ENCODE measurements at places on chromosomes 2 and 18. TPM values are rescaled to one million over a fixed set of nuclear protein-coding genes. Genes with fewer than 3 reads are reported as not detected.

B3GNT7 gene
- total RNA-seq = 3.9 TPM

DNA sequence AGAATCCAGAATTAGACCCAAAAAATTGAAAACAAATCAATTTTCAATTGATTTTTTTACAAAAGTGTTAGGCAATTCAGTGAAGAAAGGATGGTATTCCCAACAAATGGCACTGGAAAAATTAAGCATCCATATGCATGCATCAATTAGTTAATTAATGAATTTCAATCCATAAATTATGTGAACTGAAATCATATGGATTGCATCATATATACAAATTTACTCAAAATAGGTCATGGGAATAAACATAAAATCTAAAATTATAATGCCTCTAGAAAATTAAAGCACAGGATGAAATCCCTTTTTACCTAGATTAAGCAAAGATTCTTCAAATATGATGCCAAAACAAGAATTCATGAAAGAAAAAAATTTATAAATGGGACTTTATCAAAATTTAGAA lies 213.9 kb upstream of the KLHL29 start:
- no peak for DNase-seq

DNA sequence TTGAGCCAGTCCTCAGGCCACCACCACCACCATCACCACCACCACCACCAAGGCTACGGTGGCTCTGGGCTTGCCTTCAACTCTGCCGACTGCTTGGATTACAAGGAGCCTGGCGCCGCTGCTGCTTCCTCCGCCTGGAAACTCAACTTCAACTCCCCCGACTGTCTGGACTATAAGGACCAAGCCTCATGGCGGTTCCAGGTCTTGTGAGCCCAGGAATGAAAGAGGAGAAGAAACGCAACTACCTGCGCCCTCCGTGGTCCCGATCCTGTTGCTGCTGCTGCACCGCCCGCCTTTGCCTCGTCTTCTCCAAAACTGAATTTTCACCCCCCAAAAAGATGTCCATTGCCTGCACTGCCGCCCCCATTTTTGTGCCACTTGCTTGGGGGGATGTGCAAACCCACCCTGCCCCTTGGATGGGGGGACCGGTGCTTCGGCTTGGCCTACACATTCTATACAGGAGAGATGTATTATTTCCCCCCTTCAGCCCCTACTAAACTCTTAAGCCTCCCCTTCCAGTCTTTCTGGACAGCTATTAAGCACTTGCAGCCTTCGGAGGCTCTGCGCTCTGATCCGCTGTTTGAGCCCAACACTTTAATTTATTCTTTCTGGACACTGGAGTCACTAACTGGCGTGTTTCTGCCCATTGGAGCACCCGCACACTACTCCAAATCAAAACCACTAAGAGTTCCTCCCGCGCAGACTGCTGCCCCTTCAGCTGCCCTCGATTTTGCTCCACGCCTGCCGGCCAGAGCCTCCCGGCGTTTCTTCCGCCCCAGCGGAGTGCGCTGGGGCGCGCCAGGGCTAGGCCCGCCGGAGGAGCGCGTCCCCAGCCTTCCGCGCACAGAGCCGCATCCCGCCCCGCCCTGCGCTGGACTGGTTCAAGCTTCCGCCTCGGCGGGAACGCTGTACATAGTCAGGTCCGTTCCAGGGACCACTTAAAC lies 5.7 kb downstream of the OTX1 start:
- DNase-seq = no peak

- no peak for DNase-seq
These were observed 42.8 kb upstream of the ASB18 start for GRCh38 chr2:236306825-236307540.

DNA sequence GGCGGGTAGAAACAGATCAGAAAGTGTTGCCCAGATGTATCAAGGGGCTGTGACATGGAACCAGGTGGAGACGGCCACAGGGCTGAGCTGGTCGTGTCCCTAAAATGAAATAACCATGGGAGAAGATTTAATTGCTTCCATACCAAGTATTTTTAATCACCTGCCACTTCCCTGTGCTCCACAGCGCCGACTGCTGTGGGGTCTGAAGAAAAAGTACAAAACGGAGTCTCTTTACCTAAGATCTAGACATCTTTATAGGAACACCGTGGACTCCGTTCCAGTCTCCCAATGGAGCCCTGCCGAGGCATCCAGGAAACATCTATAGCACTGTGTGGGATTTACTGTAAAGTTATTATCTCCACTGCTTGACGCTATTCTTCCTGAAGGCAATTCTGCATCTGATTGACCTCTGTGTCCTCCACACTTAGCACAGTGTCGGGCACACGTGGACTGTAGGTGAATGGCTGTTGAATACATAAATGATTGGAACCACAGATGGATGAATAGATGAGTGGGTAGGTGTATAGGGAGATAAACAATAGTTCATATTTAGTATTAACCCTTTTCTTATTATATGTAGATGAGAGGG lies 21.6 kb upstream of the GYPC start:
- DNase-seq = no peak

DNA sequence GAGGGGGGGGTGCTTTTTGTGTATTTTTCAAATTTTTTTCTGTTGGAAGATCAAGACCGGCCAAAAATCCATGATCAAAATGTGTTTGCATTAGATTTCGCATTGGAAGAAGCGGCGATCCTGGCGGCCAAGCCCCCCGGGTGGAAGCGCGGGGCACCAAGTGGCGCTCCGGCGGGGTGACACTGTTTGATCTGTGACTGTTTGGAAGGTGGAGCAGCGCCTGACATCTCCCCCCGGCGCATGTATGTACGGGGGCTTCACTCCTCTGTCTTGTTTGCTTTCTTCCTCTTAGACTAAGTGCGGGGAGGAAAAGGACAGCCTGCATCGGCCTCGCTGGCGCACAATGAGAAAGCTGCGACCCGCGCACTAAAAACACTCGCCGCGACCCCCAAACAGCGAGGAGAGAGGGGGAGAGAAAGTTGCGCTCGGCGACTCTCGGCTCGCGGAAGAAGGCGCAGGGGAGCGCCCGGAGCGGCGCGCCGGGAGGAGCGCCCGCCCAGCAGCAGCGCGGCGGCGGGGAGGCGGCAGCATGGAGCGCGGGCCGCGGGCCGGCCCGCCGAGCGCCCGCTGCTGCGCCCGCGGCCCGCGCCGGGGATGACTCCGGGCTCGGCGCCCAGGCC lies 515 bp downstream of the TSHZ1 start:
- no peak for DNase-seq

DNA sequence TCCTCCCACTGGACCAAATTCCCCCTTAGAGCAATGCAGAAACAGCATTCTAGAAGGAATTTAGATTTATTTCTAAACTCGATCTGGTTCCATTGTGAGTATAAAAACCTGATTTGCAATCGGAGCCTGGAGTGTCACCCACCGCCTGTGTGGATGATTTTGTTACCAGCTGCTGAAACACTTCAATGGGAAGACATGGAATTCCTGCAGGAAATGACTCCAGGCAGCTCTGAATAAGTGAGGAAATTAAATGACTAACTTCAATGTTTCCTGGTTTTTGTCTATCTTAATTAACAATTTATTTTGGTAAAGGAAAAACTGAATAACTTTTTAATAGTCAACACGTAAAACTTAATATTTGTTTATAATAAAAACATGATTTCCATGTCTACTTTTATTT lies 19.3 kb downstream of the CTAGE1 start:
- no peak for DNase-seq

SDC1 gene
- 2.3 TPM for total RNA-seq

DNA sequence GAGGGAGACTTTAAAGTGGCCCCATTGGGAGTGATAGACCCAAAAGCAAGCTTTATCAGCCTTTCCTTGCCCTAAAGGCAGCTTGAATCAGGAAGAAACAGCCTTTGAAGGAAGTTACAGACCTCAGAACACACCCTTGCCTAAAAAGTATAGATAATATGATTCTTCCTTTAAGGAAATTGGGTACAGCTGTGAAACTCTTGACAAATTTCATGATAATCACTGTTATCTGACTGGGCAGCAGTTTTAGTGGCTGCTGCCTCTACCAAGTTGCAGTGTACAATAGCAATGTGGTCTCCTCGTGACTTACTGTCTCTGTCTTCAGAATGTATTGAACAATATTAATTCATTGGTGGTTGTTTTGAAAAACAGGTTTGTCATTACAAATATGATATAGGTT lies 16.7 kb downstream of the HOXD1 start:
- no peak for DNase-seq

NOL4 gene
- total RNA-seq = not detected

INHBB gene
- 54.8 TPM for total RNA-seq

ARL4C gene
- 17.4 TPM for total RNA-seq

- no peak for DNase-seq
These were observed 111.3 kb downstream of the PTPRM start for GRCh38 chr18:7678389-7678788.

GRCh38 chr2:65536596-65536995 lies 104.2 kb upstream of the SPRED2 start:
- DNase-seq = no peak

CDH19 gene
- 0.35 TPM for total RNA-seq

DNA sequence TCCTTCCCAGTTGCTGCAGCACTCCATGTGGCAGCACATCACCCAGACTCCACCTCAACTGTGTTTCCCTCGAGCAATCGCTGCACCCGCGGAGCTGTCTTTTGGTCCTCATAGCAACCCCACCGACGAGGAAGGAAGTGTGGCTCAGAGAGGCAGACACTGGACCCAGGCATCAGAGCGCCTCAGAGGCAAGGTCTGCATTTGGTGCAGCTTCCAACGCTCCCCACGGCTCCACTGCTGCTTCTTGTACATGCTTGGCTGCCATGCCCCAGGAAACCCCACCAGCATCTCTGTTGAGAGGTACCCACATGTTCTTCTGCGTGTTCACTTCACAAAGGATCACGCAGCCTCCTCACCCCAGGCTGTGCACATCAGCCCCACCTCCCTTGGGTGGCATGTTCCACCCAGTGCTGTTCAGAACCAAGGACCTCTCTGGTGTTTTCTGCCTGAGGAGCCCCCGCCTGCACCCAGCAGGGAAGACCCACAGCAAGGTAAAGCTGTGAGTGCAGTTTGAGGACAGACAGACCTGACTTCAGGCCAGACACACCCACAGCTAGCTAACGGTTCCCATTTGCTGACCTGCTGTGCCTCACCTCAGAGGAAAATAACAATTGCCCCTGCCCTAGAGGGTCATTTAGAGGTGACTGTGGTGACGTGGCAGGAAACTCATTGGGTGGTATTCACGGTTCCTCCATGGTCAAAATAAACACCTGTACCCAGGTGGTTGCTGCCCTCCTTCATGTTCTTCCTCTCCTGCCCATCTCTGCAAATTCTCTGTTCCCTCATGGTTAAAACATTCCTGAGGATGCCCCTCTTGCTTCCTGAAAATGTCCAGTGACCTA lies 326.3 kb upstream of the MYT1L start:
- DNase-seq = peak; percentile 57

- DNase-seq = no peak
These were observed 169.4 kb downstream of the THADA start for GRCh38 chr2:43426305-43427031.

LDLRAD4 gene
- 39.6 TPM for total RNA-seq

DNA sequence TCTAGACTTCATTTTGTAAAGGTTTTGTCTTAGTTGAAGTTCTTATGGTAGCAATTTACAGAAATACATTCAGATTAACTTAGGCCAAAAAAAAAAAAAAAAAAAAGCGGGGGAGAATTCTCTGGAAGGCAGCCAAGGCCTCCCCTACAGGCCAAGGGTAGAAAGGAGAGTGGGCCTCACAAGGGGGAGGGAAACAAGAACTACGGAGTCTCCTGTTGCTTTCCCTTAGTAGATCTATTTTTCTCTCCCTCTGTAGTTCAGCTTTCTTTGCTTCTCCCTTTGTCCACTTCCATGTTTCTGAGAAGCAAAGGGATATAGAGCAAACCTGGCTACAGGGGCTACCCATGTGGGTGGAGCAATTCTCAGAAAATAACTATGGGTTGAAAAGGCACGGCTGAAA lies 2.4 kb upstream of the STK11IP start:
- DNase-seq = no peak

DNA sequence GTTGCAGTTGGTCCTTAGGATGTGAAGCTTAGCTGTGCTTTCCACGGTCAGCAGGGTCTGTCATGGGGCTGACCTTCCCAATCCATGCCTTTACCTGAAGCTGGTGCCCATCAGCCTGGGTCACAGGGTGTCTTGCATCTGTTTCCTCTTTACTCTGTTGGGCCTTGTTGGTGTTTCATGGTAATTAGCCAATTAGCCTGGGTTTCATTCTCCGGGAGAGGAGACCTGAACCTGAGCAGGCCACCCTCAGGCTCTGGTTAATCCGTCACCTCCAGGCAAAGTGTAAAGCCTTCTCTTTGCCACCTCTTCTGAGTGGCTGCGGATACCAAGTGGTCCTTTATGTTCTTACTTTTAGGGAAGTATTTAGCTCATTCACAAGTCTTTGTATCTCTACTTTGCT lies 140.1 kb downstream of the GBX2 start:
- no peak for DNase-seq

DNA sequence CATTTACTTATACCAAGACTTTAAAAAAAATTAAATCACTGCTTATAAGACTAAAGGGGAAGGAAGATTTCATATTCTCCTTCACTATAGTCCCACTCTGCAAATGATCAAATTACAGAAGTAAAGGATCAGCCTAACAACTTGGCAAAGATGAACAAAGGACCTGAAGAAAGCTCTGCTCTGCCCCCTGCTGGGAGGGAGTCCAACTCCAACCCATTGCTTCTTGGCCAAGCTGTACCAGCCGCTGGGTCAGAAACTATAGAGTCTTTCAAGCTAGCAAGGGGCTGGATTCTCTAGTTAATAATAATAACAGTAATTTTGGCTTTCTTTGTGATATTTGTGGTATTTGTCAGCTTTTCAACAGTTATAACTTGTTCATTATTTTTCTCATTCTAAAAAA lies 927.0 kb upstream of the CRIM1 start:
- DNase-seq = no peak

GRCh38 chr2:216721141-216721540 lies 25.8 kb upstream of the IGFBP5 start:
- DNase-seq = no peak

GRCh38 chr2:226320076-226320948 lies 479.3 kb downstream of the IRS1 start:
- DNase-seq = no peak

GRCh38 chr2:73700661-73701447 lies 36.3 kb downstream of the TPRKB start:
- DNase-seq = no peak

SATB2 gene
- total RNA-seq = 8.3 TPM

DNA sequence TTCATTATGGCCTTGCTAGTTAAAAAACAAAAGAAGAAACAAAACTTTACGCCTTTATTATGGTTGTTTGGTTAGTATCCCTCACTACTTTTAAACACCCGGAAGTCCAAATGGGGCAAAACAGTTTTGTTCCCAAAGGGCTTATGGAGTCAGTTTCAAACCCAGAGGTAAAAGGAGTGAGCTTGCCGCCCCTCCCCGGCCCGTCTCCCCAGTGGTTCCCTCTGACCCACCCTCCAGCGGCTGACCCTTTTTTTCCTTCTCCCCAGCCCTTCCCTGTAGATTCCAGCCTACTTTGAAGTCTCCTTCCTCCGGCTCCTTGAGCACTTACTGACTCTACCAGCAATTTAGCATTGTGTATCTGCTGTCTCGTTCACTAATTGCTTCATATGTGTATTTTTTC lies 209.2 kb downstream of the ICOS start:
- DNase-seq = no peak

- no peak for DNase-seq
These were observed 25.6 kb downstream of the PRKRA start for GRCh38 chr2:178425255-178425827.

CCDC85A gene
- total RNA-seq = 7.6 TPM
